Activated naive CD8-positive, alpha-beta T cell treated with anti-CD3 and anti-CD28 coated beads, Interleukin-2, amount 50 U/mL, for 24 hours (primary cell): ENCODE measurements at places on chromosomes 7 and 10.

DNA sequence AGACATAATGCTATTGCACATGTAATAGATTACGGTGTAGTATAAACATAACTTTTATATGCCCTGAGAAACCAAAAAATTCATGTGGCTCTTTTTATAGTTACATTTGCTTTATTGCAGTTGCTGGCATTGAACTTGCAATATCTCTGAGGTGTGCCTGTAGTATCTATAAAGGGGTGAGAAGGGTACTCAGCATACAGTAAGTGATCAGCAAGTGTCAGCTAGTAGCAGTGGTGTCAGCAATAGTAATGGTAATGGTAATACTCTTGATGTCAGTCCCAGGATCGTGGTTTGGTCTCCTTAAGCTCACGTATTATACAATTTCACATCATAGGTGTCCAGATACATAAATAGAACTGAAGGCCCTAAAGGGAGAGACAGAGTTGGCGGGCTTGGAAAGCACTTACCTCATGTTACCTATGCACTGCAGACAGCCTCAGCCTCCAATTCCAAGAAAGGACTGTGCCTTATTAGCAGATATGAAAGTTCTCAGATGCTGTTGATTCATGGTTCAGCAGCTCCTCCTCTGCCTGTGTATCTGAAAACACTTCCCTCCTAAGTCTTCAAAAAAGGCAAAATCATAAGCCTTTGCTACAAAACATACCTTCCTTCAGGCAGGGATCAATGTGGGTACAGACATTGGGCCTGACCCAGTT is 6.6 kb upstream of the GIMAP7 start:
- no peak for DNase-seq

GRCh38 chr10:124650820-124651401 is 93.3 kb downstream of the FAM53B start:
- DNase-seq: peak; percentile 68

DNA sequence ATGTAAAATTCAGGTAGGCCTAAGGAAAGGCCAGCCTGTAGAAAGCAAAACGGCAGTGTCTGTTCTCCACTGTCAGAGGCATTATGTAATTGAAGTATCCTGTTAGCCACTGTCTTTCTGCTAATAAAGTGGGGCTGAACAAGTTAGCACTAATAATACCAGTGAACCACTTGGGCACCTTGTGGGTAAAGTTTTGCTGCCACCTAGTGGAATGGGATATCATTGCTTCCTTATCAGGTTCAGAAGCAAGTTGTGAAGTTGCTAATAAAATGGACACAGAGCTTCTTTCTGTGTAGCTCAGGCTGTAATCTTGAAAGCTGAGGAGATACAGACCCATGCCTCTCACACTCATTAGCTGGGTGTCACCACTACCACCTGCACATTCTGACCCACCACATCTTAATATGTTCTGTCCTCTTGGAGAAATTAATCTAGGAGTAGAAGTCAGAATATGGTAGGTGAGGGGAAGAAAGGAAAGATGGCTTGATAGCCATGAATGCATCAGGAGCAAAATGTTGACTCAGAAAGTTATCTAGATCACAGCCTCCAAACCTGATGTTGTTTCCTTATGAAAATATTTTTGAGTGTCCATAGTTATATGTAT is 175.1 kb downstream of the SEPTIN7 start:
- peak; percentile 45 for DNase-seq

GRCh38 chr7:144565586-144565985 is 162.1 kb upstream of the NOBOX start:
- DNase-seq: no peak

DNA sequence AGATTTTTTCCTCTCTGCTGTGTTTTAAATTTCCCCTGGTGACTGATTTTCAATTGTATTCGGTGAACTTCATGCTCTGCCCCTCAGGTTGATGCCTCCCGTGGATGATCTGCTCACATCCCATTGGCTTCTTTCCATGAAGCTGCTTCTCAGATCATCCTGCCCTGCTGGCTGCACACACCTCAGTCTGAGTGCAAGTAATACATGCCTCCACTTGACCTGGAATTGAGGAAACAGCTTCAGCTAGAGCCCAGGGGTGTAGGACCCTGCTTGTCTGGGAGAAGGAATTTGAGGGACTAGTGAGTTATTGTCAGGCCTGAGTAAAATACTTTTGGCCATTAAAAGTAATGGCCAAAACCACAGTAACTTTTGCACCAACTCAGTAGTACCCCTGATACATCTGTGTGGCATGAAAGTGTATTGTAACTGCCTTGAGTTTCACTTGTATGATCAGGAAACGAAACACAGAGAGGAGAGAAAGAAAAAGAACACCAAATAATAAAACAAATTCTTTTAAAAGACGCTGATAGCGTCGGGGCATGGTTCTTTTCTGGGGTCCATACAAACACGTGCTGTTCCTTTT is 49.4 kb downstream of the SPAM1 start:
- DNase-seq: no peak

DNA sequence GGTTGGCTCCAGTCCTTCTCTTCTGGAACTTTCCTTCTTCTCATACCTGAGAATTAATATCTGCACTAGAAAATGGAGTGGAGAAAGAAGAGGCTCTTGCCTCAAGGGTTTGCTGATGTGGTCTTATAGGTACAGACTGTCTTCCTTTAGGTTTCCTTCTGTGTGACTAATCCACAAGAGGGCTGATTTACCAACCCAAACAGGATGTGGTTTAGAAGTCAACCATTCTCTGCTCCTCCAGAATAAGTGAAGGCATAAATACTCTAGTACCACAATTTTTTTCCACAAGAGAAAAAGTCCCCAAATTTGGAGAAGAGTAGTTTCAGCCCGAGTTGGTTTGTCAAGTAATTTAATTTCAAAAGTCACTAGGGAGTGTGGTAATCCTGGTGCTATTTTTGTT is 85.8 kb downstream of the NRP1 start:
- DNase-seq: no peak

DNA sequence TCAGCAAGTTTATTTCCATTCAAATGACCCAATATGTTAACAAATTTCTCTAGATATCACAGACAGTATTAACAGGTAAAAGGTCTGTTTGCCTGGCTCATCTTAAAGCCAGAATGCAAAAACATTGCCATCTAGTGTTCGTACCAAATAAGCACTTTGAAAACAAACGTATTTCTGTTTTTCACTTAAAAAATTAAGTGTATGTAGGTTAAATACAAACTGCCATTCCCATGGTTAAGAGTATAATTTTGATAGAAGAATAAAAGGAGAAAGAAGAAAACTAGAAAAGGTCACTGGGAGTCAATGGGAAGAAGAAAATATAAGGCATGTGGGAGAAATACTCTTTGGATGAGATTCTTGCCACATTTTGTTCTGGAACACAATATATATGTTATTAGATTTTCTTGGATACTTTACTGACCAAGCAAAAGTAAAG is 51.0 kb downstream of the ORC5 start:
- DNase-seq: no peak

DNA sequence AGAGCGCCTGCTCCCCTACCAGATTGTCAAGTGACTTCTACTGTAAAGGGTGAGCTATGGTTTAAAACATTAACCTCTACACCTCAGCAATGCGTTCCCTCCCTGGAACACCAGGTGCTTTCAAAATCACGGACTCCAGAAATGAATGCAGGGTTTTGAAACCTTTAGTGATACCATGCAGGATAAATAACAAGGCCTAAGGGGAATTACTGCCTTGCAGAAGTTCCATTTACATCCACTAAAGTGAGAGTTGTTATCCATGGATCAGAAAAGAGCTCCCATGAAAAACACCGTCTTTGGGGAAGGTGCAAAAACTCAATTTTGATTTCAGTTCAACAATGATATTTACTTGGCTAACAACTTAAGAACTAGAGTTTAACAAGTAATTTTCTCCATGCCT is 4.0 kb downstream of the FZD8 start:
- no peak for DNase-seq

- DNase-seq: no peak
Observed at GRCh38 chr10:5625992-5626777, 40.2 kb downstream of the ASB13 start.
